Pons (tissue), 1 donor: ENCODE measurements at places on chromosomes 2 and 18.
A peak's percentile ranks its signal among the peaks of the same experiment; 100 is the strongest.

- DNase-seq = no peak
Measured at GRCh38 chr2:217707131-217707611, 295.6 kb downstream of the TNS1 start.

DNA sequence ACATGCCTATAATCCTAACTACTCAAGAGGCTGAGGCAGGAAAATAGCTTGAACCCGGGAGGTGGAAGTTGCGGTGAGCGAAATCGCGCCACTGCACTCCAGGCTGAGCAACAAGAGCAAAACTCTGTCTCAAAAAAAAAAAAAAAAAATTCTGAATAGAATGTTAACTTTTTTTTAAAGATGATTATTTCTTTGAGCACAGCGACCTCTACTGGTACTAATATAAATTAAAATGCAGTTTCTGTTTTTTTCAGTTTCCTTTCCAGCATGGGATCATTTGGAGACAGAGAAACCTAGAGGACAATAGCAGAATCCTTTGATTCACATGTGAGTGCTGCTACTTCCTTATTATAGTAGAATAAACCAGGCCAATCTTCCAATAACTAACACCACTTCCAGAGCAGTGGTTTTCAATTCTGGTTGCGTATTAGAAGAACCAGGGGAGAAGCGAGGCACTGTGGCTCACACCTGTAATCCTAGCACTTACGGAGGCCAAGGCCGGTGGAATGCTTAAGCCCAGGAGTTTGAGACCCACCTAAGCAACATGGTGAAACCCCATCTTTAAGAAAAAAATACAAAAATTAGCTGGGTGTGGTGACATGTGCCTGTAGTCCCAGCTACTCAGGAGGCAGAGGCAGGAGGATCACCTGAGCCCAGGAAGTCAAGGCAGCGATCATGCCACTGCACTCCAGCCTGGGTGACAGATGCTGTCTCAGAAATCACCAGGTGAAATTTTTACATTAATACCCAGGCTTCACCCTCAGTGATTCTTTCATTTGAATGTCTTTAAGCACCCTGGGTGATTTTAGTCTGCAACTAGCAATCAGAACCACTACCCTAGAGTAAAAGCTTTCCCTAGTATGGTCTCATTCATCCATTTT is 10.1 kb downstream of the SRSF7 start:
- DNase-seq = peak; percentile 59

DNA sequence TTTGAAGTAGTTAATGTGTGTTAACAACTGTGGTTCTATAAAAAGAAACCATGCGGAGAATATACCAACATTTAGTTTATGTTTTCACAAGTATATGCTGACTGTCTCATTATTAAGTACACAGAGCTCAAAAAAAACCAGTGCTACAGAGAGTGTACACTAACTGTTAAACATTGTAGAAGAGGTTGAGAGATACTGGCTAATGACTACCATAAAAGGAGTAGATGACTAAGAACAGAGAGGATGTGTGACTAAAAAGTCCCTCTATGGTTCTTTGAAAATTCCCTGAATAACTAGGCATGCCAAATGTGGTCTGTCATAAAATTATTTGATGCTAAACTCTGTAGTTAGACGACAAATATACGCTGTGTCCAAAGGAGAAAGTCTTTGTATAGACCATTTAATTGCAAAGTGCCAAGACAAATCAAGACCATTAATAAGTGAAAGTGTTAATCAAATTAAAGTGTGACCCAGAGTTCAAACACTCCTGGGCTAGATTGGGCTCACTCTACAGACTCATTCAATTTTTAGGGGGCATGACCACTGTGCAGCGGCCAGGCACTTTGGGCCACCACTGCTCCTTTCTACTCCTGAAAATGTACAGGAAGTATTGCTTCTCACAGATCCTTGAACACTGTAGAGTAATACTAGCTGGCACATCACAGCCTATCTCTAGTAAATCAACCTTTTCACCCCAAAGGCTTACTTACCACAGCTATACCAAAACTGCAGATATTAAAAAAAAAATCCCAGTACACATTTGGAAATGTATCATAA is 45.1 kb upstream of the SERTAD2 start:
- DNase-seq = no peak

DNA sequence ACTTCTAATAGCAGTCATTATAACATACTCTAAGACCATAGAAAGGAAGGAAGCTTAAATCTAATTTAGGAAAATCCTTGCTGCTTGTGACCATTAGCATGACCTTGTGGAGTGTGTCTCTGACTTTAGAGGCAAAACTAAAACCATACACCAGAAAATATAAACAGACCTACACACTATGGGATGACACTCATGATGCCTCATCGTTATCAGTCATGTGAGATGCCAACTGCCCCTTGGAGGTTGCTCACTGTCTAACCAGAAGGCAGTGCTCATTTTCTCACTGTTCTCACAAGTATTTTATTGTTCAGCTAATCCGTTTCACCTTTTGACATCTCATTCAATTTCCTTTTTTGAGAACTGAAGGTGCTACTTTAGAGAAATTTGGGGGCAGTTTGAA is 376.9 kb downstream of the RND3 start:
- no peak for DNase-seq

- no peak for DNase-seq
Measured at GRCh38 chr2:147996828-147997227, 23.7 kb downstream of the ORC4 start.

GRCh38 chr2:143603846-143604565 is 474.8 kb downstream of the ARHGAP15 start:
- peak; percentile 66 for DNase-seq

GRCh38 chr18:79615586-79615985 is 64.0 kb upstream of the CTDP1 start:
- no peak for DNase-seq

DNA sequence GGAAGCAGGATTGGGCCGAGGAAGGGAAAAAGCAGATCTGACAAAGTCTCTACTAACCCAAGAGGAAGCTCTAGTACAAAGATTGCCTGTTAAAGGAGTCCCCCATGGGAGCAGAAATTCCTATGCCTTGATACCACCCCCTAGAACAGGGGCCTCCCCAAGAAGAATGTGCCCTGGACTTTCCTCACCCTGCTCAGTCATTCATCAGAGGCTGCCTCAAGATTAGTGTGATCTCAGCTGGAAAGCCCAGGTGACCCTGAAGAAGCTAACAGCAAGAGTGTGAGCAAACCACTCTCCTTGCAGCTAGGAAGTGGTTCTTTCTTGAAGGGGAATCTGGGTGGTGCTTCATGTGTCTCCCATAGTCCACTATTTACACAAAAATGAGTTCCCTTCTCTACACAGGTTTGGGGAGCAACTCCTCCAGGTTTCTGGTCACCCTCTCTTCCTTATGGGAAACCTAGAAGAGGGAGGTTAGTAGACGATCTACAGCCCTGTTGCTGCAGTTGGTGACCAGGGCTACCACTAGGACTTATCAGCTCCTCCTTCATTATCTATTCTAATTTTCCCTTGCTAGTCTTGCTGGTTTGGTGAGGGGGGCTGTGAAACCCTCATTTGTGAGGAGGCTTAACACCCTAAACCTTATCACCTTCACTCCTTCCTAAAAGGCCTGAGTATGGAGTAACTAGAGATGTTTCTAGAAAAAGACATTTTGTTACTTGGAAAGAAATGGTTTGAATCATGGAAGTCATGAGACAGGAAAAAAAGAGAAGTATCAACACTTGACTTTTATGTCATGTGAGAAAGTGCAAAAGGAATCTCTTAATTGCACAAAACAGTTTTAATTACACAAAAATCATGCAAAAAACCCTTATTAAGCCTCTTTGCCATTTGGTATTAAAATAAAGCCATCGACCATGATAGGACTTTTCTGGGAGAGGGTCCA is 2.9 kb upstream of the WDR7 start:
- no peak for DNase-seq

GRCh38 chr2:69601179-69601612 is 42.3 kb downstream of the AAK1 start:
- no peak for DNase-seq

GRCh38 chr2:67904566-67904965 is 158.2 kb downstream of the C1D start:
- DNase-seq = no peak

- no peak for DNase-seq
Measured at GRCh38 chr2:159600752-159601151, 15.6 kb downstream of the BAZ2B start.

- no peak for DNase-seq
Measured at GRCh38 chr2:174667250-174667860, 69.8 kb upstream of the WIPF1 start.

DNA sequence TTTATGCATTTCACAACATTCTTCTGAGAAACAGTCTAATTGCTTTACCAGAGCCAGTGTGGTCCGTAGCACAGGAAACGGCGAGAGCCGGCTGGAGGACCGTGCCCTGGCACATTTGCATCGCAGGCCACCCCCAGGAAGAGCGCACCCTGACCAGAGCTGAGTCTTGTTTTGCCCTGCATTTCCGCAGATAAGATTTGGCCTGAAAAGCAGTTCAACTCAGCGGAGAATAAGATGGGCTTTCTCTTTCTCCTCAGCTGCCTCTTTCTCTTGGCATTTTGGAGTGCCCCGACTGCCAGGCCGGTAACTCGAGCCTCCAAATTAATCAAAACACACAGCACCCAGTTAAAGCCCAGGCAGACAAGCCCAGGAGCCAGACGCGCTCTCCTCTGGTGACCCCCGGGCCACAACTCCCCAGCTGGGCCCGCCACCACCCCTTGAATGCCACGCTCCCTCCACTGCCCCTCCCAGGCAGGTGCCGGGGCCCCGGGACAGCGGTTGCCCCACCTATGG is 464 bp downstream of the COL4A4 start:
- DNase-seq = no peak

GRCh38 chr18:45715212-45715780 is 8.7 kb upstream of the SLC14A1 start:
- DNase-seq = no peak

DNA sequence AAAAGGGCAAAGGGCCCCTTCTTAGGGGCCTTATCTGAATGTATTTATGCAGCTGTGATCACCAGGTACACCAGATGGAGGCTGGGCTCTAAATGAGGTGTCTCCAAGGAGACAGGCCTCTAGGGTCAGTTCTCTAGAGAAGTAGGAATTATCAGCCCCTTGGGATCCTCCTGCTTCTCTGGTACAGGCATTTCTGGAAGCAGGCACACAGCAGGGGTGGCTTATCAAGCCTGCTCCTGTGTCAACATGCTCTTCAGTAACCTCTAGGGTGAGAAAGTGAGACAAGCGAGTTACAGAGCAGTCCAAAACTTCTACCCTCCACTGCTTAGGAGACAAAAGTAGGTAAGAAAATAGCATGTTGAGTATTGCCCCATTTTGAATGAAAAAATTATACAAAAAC is 13.8 kb downstream of the TPGS2 start:
- DNase-seq = no peak

- no peak for DNase-seq
Measured at GRCh38 chr2:71466301-71467179, 13.2 kb downstream of the DYSF start.

DNA sequence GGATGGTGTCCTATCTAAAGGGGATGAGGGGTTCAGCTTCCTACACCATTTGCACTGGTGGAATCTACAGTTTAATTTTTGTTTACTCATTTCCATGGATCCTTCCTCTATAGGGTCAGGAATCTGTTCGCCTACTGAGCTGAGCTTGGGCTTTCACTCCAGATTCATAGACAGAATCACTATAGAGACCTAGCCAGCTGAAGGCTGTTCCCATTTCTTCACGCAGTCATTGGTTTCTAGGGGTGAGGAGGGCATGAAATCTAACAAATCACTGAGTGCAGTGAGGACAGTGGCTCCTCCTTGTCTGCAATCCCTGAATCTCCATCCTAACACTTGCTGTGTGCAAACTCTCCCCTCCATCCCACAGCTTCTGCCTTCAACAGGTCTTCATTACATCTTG is 578.5 kb downstream of the TSN start:
- DNase-seq = no peak

- no peak for DNase-seq
Measured at GRCh38 chr2:236951830-236952475, 133.7 kb upstream of the COPS8 start.

DNA sequence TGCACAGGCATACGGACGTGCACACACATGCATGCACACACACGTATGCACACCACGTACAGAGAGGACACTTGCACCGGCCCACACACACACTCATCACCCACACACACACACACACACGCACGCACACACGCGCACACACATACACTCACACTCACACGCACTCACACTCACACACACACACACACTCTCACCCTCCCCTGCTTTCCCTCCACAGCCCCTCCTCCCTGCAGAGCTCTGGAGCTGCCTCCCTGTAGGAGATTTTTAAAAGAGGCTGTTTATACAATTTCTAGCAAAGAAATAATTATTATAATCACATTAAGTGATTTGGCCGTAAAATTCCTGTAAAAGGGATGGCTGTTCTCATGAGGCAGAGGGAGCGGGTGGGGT is 36.5 kb upstream of the SNED1 start:
- no peak for DNase-seq

GRCh38 chr18:37368110-37368954 is 197.3 kb downstream of the CELF4 start:
- DNase-seq = no peak

- DNase-seq = peak; percentile 73
Measured at GRCh38 chr2:42494355-42495233, 812 bp upstream of the KCNG3 start.

- DNase-seq = no peak
Measured at GRCh38 chr2:23669413-23670244, 257.3 kb downstream of the ATAD2B start.

GRCh38 chr18:9520666-9521065 is 45.4 kb downstream of the RALBP1 start:
- no peak for DNase-seq

DNA sequence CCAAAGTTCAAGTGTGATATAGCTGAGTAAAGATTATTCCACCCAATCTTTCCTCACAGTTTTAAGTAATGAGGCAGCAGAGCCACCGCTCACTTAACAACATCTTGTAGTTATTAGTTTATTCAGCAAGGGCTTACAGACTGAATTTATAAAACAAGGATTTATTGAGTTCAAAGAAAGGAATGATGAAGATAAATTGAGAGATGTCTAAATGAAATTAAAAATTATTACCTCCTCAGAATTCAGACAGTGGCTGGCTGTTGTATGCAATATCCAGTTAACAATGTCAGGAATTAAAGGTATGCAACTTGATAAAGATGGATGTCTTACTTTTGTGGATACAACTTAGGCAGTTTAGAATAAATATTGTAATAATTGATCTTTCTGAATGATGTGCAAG is 927.3 kb upstream of the CDH2 start:
- DNase-seq = no peak

DNA sequence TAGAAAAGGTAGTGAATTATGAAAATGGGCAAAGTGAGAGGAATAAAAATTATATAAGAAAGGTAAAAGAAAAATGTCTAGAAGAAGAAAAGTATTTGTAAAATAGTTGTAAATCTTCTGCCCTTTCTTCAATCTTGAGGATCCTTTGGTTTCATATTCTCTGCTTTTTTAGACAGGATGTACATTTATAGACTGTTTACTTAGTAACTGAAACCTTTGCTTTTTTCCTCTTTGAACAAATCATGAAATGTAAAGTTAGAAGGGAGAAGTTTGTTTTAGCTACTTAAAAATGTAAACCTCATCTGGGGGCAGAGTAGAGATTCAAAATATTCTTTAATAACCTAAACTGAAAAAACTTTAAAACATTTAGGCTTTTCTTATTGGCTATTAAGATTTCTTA is 150.4 kb upstream of the ITGA4 start:
- DNase-seq = no peak

- no peak for DNase-seq
Measured at GRCh38 chr18:51013259-51013658, 16.8 kb upstream of the SMAD4 start.

GRCh38 chr2:73451263-73451972 is 65.8 kb downstream of the ALMS1 start:
- DNase-seq = peak; percentile 36

- DNase-seq = no peak
Measured at GRCh38 chr2:39121523-39122063, 742 bp upstream of the SOS1 start.

GRCh38 chr2:54634021-54634420 is 89.4 kb upstream of the EML6 start:
- DNase-seq = no peak
